ENCODE measurements at places on chromosomes 3 and 15.
A peak's percentile ranks its signal among the peaks of the same experiment; 100 is the strongest.

- DNase-seq, result peak; percentile 5
Measured at GRCh38 chr3:178182337-178182779, 353.9 kb upstream of the KCNMB2 start.

- no peak for DNase-seq
Measured at GRCh38 chr15:35293353-35294130, 208.4 kb upstream of the NANOGP8 start.

GRCh38 chr15:90638201-90638691 lies 78.9 kb upstream of the BLM start:
- no peak for DNase-seq

- DNase-seq, result no peak
Measured at GRCh38 chr3:111895071-111895470, 36.0 kb downstream of the PHLDB2 start.

DNA sequence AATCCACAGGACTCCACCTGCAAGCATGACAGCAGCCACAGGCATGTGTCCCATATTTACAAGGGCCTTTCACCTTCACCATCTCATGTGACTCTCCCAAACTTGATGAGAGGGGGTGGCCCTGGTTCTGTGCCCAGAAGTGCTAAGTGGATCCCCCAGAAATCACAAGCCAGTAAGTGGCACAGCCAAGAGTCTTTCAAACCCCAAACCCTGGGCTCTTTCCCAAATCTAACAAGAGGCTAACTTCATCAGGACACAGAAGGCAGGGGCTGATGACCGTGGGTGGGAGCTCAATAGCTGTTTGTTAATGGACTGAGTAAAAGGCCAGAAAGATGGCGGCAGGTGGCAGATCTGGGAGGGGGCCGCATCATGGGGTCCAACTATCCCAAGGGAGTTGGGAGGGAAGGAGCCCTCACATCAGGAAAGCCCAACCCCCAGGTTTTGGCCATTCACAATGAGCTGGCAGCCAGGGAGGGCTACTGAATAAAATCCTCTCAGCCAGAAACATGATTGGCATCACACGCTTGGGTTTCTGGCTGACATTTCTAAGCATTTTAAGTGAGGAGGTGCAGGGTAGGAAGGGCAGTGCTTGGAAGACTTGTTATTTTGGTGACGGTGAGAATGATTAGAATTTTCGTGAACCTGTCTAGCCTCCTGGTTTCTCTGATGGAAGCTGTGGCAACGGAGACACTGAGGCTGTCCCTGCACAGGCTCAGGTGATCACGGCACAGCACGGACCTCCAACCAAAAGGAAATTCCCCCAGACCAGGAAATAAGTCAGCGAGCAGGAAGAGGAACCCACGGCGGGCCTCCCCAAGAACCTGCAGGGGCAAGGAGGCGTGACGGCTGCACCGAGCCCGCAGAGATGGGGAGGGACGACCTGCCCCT lies 109.3 kb downstream of the OXNAD1 start:
- peak; percentile 37 for DNase-seq

GRCh38 chr3:32602206-32602605 lies 31.5 kb upstream of the DYNC1LI1 start:
- DNase-seq, result no peak

- DNase-seq, result no peak
Measured at GRCh38 chr3:44427683-44428082, 49.8 kb downstream of the ZNF445 start.

DNA sequence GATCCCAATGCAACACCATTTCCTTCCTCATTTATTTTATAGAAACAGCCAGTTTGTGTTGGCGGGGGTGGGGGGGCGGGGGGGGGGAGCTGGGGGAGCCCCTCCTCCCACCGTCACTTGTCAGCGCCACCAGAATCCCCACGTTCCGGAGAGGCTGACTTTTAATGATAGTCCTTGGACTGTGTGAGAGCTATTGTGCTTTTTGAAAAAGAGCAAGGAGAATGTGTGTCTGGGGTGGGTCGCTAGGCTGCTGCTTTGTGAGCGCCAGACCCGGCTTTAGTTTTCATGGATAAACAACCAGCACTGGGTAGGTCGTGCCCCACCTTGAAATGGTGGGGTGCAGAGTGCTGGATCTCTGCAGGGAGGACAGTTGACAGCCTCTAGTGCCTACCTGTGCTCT lies 135.0 kb upstream of the ONECUT1 start:
- DNase-seq, result no peak

DNA sequence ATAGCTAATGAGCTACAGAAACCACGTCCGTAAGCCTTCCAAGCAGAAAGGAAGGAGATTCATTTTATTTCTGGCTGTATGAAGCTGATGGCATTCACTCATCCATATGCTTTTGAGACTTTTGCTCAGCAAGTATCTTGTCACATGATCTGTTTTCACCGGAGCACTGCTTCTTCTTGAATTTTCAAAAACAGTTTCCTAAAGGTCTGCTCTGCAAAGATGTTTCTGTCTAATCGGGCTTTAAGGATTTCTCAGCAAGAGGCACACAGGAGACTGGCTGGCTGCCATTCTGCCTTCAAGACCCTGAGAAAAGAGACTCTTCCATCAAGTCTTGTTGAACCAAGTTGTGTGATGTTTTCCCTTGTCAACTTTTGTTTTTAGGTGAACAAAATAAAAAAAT lies 289.6 kb upstream of the LYSMD4 start:
- DNase-seq, result no peak

Data from amygdala (tissue), 56 donors.